CD4-positive, alpha-beta T cell treated with Interleukin-1 beta for 1 hour (primary cell): ENCODE measurements at places on chromosomes 6 and 20.

GRCh38 chr20:64260239-64260638, 4.7 kb downstream of the PCMTD2 start:
- no peak for DNase-seq

- peak; percentile 20 for DNase-seq
These were observed 560 bp downstream of the YTHDF1 start for GRCh38 chr20:63215101-63216040.

- DNase-seq: no peak
These were observed 33.1 kb downstream of the HBS1L start for GRCh38 chr6:135021310-135022049.

DNA sequence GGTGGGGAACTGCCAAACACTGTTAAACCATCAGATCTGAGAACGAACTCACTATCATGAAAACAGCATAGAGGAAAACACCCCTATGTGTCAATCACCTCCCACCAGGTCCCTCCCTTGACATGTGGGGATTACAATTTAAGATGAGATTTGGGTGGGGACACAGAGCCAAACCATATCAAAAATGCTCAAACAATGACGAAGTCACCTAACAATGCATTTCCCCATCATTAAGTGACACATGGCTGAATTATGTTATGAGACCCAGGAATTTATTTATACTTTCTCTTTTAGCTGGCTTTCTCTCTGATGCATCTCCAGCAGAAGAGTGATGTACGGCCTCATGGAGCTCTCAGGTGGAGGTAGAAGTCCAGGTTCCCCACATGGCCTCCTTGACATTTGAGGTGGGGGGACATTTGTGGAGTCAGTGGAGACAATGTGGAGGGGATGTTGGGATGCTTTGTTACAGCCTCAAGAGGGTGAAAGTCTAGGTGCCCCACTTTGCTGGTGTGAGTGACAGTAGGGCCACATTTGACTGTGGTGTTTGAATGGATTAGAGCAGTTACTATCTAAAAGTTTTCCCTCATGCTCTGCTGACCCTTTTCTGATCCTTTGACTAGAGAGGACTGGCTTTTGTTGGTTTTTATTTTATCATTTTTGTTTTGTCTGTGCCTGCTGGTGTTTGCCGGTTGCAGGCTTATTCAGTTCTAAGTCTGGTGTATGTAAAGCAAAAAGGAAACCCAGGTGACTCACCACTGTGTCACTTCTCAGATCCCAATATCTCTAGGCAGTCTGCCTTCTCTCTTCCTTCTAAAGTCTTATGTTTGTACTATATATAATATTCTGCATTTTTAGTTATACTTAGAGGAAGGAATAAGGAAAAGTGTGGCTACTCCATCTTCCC, 18.5 kb upstream of the DCBLD1 start:
- no peak for DNase-seq

DNA sequence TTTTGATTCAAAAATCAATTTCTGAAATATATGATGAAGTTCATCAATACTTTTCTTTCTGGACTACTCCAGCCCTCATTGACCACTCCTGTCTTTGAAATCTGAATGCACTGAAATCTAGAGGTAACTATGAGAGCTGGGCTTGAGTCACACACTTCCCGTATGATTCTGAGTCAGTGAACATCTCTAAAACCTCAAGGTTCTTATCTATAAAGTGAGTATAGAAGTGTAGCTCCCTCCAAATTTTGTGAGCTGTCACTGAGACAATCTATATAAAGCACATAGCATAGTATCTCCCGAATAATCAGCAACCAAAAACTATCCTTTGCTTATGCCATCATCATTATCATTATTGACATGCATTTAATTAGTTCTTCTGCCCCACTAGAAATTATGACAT, 182.4 kb downstream of the TSHZ2 start:
- DNase-seq: no peak
